Stimulated activated CD4-positive, alpha-beta T cell treated with anti-CD3 and anti-CD28 coated beads, Interleukin-2, amount 100 ng/mL, for 24 hours (primary cell): ENCODE measurements at places on chromosomes 13 and 19.
A peak's percentile ranks its signal among the peaks of the same experiment; 100 is the strongest.

DNA sequence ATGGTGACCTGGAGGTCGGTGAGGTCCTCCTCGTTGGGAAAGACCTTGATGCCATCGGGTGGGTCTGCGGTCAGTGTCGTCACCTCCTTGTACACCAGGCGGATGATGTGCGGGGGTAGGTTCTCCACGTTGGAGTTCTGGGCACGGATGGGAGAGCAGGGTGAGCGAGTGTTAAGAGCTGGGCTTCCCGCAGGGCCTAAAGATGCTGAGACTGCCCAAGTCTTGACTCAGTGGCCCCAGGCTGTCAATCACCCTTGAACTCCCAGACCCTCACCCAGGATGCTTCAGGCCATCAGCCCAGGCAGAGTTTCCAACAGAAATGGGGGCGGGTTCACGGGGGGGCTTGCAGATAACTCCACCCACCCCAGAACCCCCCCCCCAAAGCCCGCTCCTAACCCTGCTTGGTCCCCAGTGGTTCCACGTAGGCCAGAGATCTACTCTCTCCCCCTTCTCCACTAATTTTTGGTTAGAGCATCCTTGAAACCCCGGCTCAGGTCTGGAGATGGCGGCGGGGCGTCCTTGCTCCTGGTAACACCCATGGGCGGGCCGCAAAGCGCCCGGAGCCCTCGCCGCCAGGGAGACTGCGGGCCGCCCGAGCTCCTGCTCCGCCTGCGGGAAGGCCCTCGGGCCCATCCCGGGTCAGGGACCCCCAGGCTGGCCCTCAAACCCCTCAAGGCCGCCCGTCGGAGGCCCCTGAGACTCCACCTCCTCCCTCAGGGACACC lies 600 bp downstream of the UBE2S start:
- no peak for DNase-seq

- peak; percentile 93 for DNase-seq
Observed at GRCh38 chr19:45730368-45731288, at the start of gene FBXO46. TSS of gene FBXO46 (minus strand) at chr19:45730896. CDS start at chr19:45713495, 17,401 bp downstream.

DNA sequence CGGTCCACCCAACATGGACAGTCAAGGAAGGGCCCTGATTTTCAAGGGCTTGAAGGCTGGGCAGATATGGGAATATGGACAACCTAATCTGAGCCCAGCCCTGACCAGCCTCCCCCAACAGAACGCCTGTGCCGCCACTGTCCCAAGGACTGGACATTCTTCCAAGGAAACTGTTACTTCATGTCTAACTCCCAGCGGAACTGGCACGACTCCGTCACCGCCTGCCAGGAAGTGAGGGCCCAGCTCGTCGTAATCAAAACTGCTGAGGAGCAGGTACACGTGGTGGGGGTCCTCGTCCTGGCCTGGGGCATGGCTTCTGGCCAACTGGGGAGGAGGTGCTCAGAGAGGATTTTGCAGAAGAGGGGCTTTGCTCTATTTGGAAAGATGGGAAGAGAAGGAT lies 3.5 kb downstream of the CLEC4M start:
- no peak for DNase-seq

DNA sequence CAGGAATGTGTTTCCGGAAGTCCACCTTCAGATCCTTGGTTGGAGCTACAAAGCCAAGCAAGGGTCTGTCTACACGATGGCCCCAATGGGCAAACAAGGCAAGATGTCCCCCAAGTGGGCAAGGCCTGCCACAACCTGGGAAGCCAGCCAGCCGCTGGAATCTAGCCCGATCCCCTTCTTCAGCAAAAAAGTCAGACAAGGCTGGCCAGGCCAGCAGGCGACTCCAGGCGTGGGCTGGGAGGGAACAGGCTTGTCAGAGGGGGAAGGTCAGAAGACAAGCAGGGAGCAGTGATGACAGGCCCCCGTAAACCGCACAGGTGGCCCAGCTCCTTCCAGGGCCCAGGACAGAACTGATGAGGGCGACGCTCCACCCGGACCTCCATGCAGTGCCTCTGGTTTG lies 69.7 kb upstream of the WASF3 start:
- DNase-seq = no peak

DNA sequence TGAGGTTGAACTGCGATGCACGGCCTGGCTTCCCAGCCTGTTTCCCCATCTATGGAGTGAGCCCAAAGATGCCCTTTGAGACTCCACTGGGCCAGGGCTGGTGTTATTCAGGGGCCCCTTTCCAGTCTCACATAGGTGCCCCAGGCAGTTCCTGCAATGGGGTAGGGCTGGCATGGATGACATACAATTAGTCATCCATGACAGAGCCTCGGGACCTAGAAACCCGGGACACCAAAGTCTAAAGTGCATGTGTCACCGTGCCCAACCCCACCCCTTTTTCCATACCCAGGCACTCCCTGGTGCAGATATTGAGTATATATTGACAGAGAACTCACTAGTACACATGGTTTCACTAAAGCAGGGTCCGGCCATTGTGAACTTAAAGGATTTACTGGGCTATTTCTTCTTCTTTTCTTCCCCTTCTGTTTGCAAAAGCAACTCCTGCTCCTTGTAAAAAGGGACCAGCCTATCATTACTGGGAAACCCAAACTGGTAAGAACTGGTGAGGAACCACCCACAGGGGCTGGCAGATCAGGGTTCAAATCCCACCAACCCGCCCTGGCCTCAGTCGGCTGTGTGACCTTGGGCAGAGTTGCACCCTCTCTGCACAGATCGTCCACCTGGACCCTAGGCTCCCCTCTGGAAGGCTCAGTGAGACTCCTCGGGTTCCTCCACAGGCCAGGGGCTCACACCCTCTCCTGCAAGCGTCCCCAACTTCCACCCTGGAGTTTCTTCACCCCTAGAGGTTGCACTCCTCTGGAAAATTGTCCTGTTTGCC lies 2.7 kb downstream of the B3GNT3 start:
- DNase-seq = peak; percentile 64
